ENCODE measurements at places on chromosomes 1 and 21.

DNA sequence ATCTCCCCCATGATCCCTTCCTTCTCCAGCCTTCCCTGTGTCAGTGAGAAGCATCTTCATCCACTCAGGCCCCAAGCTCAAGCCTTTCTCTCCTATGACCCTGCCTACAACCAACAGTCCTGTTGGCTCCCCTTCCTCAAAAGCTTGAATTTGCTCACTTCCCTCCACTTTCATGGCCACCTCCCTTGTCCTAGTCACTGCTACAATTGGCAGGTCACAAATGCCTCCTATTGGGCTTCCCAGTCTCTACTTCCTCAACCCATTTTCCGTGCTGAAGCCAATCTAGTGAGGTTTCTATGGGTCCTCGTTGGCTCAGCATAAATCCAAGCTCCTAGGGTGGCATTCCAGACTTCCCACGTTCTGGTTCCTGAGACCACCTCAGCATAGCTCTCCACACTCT is 40.2 kb upstream of the SLC6A9 start:
- no peak overlapping the region for H3K27ac ChIP-seq
- no peaks in the 10 kb centered on the region for H3K27me3 ChIP-seq
- no peaks in the 10 kb centered on the region for H3K4me1 ChIP-seq
- no peaks in the 10 kb centered on the region for H3K36me3 ChIP-seq

DNA sequence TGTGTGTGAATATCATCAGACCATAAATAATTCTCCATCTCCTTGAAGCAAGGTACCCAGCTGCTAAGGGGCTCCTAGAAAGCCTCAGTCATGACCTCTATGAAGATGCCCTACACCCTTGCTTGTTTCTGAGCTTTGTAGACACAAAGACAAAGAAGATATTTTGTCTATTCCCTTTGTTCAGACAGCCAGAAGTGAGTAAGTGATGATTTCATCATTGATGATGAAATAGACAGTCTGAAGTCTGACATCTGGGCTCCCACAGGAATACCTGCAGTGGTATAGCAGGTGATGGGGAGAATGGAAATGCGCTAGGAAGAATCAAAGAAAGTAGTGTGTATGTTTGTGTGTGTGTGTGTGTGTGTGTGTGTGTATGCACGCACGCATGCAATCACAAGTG is 82.2 kb upstream of the DPT start:
- no peak overlapping the region for H3K4me3 ChIP-seq
- no peaks in the 10 kb centered on the region for H3K27me3 ChIP-seq
- DNase-seq = no peak

DNA sequence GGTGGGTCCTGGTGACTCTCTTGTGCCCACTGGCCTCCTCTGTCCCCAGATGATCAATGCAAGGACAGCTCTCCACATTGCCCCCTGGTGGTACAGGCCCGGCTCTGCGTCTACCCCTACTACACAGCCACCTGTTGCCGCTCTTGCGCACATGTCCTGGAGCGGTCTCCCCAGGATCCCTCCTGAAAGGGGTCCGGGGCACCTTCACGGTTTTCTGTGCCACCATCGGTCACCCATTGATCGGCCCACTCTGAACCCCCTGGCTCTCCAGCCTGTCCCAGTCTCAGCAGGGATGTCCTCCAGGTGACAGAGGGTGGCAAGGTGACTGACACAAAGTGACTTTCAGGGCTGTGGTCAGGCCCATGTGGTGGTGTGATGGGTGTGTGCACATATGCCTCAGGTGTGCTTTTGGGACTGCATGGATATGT is 10.8 kb downstream of the ADAMTSL4 start:
- peaks cover 35% of the 10 kb centered on the region for H3K4me1 ChIP-seq
- H3K27me3 ChIP-seq = no peaks in the 10 kb centered on the region
- peak overlapping the region; percentile 99 for H3K27ac ChIP-seq
- peak; percentile 91 for DNase-seq
- H3K36me3 ChIP-seq = peaks cover 7% of the 10 kb centered on the region

- H3K27ac ChIP-seq = peak overlapping the region; percentile 40
- no peaks in the 10 kb centered on the region for H3K36me3 ChIP-seq
- H3K4me1 ChIP-seq = peaks cover 4% of the 10 kb centered on the region
- no peaks in the 10 kb centered on the region for H3K27me3 ChIP-seq
Measured at GRCh38 chr1:36351227-36351977, 28.0 kb upstream of the EVA1B start.

DNA sequence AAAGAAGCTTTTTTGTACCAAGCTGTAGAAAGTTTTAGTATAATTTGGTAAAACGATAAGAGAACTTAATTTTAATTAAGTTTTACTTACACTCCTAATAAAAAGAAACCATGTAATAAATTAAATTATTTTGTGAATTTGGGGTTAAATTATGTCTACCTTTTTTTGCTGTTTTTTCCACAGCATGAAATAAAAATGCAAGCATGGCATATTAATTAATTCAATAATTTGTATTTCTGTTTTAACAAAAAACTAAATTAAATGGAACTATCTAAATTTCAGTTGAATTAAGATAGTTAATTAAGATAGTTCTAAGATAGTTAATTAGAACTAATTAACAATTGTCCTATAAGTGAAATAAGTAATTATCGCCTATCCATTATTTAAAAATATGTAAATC is 39.4 kb downstream of the VANGL2 start:
- no peaks in the 10 kb centered on the region for H3K27me3 ChIP-seq
- no peak overlapping the region for H3K27ac ChIP-seq
- no peak overlapping the region for H3K4me3 ChIP-seq

GRCh38 chr1:175470078-175470477 is 273.3 kb downstream of the TNR start:
- H3K36me3 ChIP-seq = no peaks in the 10 kb centered on the region
- H3K27ac ChIP-seq = no peak overlapping the region
- H3K4me1 ChIP-seq = no peaks in the 10 kb centered on the region
- DNase-seq = no peak
- no peaks in the 10 kb centered on the region for H3K27me3 ChIP-seq

DNA sequence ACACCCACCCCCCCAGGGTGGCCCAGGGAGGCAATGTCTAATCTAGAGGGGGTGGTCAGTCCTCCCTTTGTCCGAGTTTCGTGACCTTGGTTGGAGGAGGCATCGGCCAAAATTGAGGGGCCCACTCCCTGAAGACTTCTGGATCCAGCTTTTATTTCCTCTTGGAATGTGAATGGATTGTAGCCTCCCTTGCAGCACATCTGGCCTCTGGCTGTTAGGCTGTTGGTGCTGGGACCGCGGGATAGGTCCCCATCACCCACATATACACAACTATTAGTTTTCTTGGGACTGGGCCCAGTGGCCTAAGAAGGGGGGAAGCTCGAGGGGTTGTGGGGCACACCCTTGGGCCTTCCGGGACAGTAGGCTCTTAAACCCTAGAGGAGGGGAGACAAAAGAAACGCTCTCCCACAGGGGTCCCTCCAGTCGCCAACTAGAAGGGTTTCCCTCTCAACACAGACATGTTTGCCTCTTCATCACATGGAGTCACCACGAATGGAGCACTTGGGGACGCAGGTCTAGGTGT is 2.5 kb downstream of the LHX4 start:
- DNase-seq = no peak
- peaks cover 67% of the 10 kb centered on the region for H3K4me1 ChIP-seq
- no peaks in the 10 kb centered on the region for H3K36me3 ChIP-seq
- H3K4me3 ChIP-seq = no peak overlapping the region

- H3K4me3 ChIP-seq = peak within 1 kb of the TSS; percentile 65
- H3K4me1 ChIP-seq = peaks cover 21% of the 10 kb centered on the region
- H3K27me3 ChIP-seq = no peaks in the 10 kb centered on the region
- H3K36me3 ChIP-seq = no peaks in the 10 kb centered on the region
- peak within 1 kb of the TSS; percentile 85 for H3K27ac ChIP-seq
- peak; percentile 88 for DNase-seq
Measured at GRCh38 chr1:36306210-36306901, at the start of gene SH3D21. Gene SH3D21 (plus strand): TSS chr1:36306368. CDS start chr1:36306421, 53 bp downstream.

- no peak overlapping the region for H3K4me3 ChIP-seq
- H3K4me1 ChIP-seq = no peaks in the 10 kb centered on the region
- H3K27me3 ChIP-seq = no peaks in the 10 kb centered on the region
- no peaks in the 10 kb centered on the region for H3K36me3 ChIP-seq
- no peak for DNase-seq
Measured at GRCh38 chr1:23751815-23752200, 8.5 kb downstream of the ELOA start.

GRCh38 chr1:164783778-164784555 is 225.0 kb downstream of the PBX1 start:
- no peak overlapping the region for H3K4me3 ChIP-seq
- no peaks in the 10 kb centered on the region for H3K27me3 ChIP-seq
- H3K27ac ChIP-seq = no peak overlapping the region
- H3K36me3 ChIP-seq = no peaks in the 10 kb centered on the region

- H3K4me3 ChIP-seq = no peak overlapping the region
- no peak for DNase-seq
- no peaks in the 10 kb centered on the region for H3K27me3 ChIP-seq
- H3K4me1 ChIP-seq = no peaks in the 10 kb centered on the region
- no peaks in the 10 kb centered on the region for H3K36me3 ChIP-seq
- H3K27ac ChIP-seq = no peak overlapping the region
Measured at GRCh38 chr1:30460661-30461060, 262.7 kb downstream of the MATN1 start.

GRCh38 chr1:198978523-198978922 is 339.7 kb downstream of the PTPRC start:
- no peaks in the 10 kb centered on the region for H3K36me3 ChIP-seq
- no peak overlapping the region for H3K4me3 ChIP-seq
- no peaks in the 10 kb centered on the region for H3K27me3 ChIP-seq
- no peak for DNase-seq
- no peak overlapping the region for H3K27ac ChIP-seq

DNA sequence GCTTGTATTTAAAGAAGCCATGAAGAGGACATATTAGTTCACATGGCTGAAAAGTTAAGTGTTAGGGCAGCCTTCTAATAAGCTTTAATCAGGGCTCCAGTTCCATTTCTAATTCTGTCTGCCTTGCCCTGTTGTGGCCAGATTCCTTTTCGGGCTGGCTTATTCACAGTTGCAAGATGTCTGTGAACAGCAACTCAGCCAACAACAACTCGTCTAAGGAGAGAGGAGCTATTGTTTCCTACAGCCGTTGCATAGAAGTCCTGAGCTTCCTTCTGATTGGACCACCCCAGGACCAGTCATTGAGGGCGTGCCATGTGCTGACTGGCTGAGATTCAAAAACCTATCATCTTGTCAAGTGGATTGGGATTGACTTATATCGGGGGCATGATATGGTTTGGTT is 18.6 kb upstream of the COQ8A start:
- H3K36me3 ChIP-seq = no peaks in the 10 kb centered on the region
- H3K27ac ChIP-seq = no peak overlapping the region
- H3K4me3 ChIP-seq = no peak overlapping the region
- no peaks in the 10 kb centered on the region for H3K4me1 ChIP-seq

- H3K4me3 ChIP-seq = no peak overlapping the region
- no peaks in the 10 kb centered on the region for H3K27me3 ChIP-seq
- DNase-seq = no peak
- H3K27ac ChIP-seq = no peak overlapping the region
Measured at GRCh38 chr1:6059866-6060265, 14.2 kb downstream of the KCNAB2 start.

GRCh38 chr1:89761338-89761737 is 59.5 kb upstream of the LRRC8D start:
- H3K4me1 ChIP-seq = peaks cover 4% of the 10 kb centered on the region
- H3K27ac ChIP-seq = no peak overlapping the region
- H3K36me3 ChIP-seq = no peaks in the 10 kb centered on the region
- no peak for DNase-seq
- H3K4me3 ChIP-seq = no peak overlapping the region

DNA sequence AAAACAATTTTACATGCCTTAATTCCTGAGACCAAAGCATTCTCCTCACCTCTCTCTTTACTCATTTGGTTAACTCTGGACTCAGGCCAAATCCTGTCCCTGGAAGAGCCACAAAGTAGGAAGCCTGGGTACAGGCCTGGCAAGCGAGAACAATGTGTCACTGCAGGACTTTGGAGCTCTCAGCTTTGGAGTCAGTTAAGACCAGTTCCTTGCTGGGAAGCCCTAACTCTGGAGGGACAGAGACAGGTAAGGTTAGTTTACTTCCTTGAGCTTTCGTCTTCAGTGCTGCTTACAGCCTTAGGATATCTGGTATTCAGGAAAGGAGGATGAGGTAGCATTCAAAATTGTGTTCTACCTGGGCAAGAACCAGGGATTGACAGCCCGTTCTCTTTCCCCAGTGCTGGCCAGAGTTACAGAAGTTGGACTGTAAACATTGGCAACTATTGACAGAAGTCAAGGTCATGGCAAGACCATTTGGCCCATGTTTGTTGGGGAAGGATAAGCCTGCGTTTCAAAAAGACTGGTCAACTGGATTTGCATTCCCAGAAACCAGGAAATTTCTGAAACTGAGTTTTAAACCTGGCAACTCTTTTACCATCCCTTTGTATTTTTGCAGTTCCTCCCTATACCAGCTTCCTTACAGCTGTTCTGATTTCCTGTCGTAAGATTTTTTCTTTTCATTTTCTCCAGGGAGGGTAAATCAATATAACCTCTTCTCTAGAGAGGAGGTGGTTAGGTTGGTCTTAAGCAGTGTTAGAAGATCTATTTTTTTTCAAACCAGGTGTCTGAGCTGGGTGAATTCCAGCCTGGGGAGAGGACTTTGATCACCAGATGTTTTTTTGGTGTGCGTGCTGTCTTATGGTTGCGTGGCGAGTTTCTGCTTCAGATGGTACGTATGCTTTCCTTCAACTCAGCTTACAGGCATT is at the start of gene C4BPB:
Gene C4BPB, plus strand, starts transcription at position 160 of the 926 bp plus-strand sequence. Its CDS starts 672 bp downstream, at position 832.
- H3K27me3 ChIP-seq = no peaks in the 10 kb centered on the region
- H3K4me3 ChIP-seq = peak within 1 kb of the TSS; percentile 22
- no peaks in the 10 kb centered on the region for H3K4me1 ChIP-seq
- no peak for DNase-seq
- H3K36me3 ChIP-seq = no peaks in the 10 kb centered on the region

- no peaks in the 10 kb centered on the region for H3K4me1 ChIP-seq
- H3K27me3 ChIP-seq = no peaks in the 10 kb centered on the region
- DNase-seq = no peak
- H3K4me3 ChIP-seq = no peak overlapping the region
- peak overlapping the region; percentile 9 for H3K27ac ChIP-seq
- H3K36me3 ChIP-seq = no peaks in the 10 kb centered on the region
Measured at GRCh38 chr1:116067566-116067890, 43.7 kb upstream of the MAB21L3 start.

- no peak overlapping the region for H3K4me3 ChIP-seq
- no peaks in the 10 kb centered on the region for H3K27me3 ChIP-seq
- no peak for DNase-seq
- H3K4me1 ChIP-seq = no peaks in the 10 kb centered on the region
- no peak overlapping the region for H3K27ac ChIP-seq
Measured at GRCh38 chr1:94301186-94301585, 63.8 kb upstream of the ARHGAP29 start.

- DNase-seq = no peak
- H3K27ac ChIP-seq = no peak overlapping the region
- no peaks in the 10 kb centered on the region for H3K27me3 ChIP-seq
Measured at GRCh38 chr1:208534979-208535378, 290.8 kb upstream of the PLXNA2 start.

- peaks cover 28% of the 10 kb centered on the region for H3K4me1 ChIP-seq
- DNase-seq = no peak
- H3K4me3 ChIP-seq = no peak overlapping the region
- H3K36me3 ChIP-seq = no peaks in the 10 kb centered on the region
- H3K27me3 ChIP-seq = no peaks in the 10 kb centered on the region
Measured at GRCh38 chr1:151936653-151937052, 27.3 kb upstream of the THEM4 start.
